Left renal pelvis (tissue), 4 donors: ENCODE measurements at places on chromosomes 6 and 20.

DNA sequence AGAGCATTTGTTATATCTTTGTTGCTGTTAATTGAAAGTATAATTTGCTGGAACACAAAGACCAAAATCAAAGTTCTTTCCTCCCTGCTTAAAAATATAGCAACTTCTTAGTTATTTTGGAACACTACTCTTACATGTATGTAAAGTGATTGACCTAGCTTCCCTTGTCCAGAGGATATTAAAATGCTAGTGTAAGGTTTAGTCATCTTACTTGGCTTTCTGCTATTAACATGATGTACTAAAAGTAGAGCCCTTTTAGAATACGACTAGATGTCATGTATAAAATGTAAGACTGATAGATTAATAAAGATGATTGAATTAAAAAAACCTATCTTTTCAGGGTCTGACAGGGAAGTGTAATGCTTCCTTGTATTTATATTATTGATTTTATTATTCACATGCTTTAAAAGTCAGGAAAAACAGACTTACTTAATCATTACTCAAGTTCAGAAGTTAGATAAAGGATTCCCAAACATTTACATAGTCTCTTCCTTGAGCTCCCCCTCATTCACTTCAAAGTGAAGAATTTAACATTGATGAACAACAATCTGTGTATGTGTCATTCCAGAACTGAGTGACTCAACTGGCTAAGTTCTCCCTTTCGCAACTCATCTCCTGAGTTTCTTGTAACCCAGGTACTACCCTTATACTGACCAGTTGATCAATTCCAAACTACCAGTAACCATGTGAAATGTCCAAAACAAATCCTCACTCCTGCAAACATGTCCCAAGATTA is 50.9 kb downstream of the BTBD9 start:
- no peak for DNase-seq

GRCh38 chr20:23550227-23550626 is 18.1 kb downstream of the CST9L start:
- DNase-seq: no peak

DNA sequence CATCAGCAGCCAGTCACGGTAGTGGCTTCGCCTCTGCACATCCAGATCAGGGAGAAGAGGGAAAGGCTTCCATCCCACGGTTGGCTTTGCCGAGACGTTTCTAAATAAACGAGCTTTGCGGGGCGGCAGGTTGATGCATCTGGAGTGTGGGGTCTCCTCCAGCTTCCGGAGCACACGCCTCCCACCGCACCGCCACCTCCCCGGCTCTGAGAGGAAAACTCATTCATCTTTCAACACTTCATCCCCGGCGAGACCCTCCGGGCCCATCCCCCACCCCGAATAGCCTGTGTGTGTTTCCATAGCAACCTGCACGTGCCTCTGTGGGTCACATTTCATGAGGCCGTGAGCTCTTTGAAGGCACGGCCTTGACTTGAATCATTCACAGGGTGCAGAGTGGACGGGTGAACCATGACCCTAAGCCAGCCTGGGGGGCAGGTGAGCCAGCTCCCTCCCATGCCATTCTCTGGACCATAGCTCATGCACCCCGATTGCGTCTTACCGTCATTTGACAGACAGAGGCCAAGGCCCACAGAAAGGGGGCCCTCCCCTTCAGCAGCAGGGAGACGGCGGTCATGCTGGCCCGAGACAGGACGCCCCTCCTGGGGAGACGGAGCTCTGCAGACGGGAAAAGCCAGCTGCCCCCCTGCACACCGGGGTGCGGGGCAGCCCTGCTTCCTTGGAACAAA is 16.2 kb upstream of the CHRNA4 start:
- no peak for DNase-seq

DNA sequence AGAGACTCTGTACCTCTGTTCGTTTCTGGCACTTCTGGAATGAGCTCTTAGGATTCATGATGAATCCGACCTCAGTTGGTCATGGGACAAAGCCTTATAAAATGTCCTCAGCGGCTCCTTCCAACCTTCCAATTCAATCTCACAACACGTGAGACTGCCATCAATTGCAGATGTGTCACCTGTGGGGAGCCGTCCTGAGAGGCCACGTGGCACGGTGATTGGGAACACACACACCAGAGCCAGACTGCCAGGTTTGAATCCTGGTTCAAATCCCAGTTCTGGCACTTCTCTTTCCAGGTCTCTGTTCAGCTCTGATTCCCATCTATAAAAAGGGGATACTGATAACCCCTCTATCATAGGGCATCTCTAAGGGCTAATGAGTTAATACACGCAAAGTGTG is 124.5 kb downstream of the ANKRD60 start:
- DNase-seq: no peak

DNA sequence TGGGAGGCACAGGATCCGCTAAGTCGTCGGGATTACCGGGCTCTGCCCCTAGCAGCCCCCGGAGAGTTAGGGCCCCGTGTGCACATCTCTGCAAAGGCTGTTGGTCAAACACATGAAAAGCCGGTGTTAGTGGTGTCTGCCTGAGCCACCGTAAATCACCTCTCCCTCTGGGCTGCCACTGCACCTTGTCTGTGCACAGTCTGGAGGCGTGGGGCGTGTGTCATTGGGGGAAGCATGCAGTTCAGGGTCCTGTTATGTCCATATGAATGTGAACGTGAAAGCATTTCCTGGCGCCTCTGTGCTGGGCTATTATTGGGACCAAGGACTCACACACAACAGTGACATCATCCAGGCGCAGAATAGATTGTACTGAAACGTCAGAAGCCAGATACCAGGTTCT is 305.6 kb downstream of the NRN1 start:
- no peak for DNase-seq

DNA sequence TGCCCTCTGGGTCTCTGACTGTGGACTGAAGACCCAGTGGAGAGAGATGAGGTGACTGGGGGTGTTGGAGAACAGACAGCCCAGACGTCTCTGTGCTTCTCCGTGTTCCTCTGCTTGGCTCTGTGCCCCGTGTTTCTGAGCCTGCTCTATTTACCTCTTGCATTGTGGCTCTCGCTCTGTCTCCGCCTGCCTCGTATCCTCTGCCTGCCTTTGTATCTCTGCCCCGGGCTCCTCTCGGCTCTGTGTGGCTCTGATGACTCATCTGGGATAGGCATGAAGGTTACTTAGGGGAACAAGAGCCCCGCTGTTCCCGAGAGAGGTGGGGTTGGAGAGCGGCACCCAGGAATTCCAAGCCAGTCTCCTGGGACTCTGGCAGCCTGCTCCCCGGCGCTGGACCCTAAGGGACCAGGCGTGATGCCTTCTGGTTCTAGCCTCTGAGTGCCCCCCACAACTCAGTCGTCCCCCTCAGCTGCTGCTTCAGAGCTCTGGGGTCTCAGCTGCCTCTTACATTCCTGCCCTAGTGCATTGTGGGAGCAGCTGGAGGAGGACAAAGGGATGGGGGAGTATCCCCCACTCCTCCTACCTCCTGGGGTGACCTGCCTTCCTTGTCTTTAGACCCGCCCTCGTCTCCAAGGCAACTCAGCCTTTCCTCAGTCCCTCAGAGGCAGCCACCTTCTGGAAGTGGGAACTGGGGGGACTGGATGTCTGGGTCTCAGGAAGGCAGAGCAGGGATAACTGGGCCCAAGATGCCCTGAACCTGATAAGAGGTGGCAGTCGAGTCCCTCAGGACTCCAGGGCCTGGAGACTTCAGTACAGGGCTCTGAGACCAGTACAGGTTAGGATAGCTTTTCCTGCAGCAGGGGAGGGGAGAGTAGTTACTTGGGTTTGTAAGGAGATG is 1.9 kb downstream of the DDR1 start:
- DNase-seq: no peak

DNA sequence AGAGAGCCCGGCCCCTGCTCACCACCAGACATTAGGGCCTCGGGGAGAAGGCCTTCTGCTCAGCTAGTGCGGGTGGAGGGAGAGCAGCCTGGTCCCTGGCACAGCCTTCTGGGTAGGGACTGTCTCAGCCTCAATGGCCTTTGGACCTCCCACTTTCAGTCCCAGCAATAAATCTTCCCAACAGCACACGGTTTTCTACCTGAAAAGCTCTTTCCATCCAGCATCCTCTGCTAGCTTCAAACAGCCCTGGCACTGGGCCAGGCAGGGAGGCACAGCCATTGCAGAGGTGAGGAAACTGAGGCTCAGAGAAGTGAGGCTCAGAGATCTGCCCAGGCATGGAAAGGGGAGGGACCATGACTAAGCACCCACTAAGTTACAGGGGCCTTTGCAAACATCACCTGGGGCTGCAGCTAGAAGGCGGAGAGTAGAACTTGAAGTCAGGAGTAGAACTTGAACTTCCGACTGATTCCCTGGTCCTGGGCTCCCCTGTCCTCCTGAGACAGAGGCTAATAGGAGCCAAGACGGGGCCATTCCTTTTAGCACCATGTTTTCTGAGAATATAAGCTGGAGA is 43.9 kb upstream of the NOL4L start:
- no peak for DNase-seq

DNA sequence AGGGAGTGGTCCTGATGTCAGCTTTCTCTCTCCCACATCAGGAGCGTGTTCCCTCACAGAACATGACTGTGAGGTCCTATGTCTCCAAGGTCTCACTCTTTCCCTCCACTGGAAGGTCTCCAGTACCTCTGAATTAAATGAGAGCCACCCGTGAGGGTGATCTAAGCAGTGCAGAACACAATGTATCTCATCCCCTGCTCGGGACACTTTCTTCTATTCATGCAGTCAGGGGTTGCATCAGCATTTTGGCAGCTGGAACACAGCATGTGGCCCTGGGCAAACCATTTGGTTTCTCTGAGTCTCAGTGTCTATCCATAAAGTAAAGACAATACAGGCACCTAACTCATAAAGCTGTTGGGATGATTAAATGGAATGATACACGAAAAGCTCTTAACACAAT is 34.2 kb downstream of the MAFB start:
- no peak for DNase-seq

- DNase-seq: no peak
Observed at GRCh38 chr6:2542858-2543218, 207.9 kb downstream of the MYLK4 start.

DNA sequence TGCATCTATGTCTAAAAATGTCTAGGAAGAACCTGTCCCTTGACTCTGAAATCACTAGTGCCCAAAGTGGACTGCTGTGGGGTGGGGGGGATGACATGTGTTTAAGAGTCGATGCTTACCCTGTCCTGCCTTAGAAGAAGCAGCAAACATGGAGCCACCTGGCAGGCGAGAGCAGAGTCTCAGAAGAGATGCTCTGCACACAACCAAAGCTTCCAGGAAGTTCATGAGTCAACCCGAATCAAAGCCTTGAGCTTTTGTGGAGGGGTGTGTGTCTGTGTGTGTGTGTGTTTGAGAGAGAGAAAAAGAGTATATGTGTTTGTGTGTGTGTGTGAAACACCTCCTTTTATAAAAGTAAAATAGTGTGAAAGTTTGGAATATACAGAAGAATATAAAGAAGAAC is 269.9 kb downstream of the ALDH8A1 start:
- no peak for DNase-seq

GRCh38 chr6:148999501-148999900 is 252.7 kb downstream of the UST start:
- no peak for DNase-seq

DNA sequence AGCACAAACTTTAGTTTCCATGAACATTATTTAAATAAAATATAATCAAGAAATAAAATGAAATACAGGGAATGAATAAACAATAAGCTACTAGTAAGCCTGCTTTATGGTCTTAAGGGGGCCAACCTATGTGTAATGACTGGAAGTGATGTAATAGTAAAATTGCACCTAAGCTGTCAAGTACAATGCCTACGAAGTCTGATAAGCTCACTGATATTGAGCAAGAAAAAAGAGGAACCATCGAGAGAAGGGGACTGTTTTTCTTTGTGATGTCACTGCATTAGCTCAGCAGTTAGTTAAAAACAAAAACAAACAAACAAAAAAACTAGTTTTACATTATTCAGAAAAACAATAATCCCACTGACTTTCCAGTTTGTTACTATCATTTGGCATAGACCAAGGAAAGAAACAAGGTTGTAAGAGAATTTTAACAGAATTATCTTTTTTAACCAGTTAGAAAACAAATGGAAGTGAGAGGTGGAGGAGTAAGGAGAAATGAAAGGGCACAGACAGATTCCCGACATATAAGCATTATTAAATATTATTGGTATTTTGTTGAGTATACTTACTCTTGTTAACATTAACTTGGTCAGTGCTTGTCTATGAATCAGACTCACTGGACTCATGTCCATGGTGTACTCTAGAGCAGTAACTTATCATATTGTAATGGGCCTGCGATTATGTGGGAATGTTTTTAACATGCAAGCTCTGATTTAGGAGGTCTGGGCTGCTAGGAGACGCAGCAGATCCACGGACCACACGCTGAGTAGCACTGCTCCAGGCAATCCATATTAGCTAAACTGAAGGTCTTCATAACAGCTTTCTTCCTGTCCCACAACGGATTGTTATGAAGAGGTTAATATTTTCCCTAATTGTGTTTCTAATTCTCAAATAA is 99.6 kb upstream of the HMGCLL1 start:
- no peak for DNase-seq

GRCh38 chr6:16624636-16625290 is 136.5 kb downstream of the ATXN1 start:
- no peak for DNase-seq

DNA sequence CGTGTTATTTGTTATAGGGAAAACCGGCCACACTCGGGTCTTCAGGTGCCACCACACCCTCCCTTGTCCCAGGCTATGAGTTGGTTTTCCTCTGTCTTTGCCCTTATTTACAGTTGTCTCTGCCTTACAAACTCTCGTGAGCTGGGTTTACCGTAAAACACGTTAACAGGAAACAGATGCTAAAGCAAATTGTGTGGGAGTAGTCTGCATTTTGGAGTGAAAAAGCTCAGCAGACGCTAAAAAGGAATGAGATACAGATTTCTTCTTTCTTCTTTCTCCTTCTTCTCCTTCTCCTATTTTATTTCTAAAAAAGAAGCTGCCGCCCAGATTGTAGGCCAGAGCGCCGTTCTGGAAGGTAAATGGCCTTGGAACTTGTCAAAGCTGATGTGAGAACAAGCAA is 51.9 kb downstream of the APCDD1L start:
- DNase-seq: no peak
